ENCODE measurements at places on chromosomes 16 and 17.

- DNase-seq, result no peak
Observed at GRCh38 chr16:70653406-70653805, 7.0 kb downstream of the IL34 start.

DNA sequence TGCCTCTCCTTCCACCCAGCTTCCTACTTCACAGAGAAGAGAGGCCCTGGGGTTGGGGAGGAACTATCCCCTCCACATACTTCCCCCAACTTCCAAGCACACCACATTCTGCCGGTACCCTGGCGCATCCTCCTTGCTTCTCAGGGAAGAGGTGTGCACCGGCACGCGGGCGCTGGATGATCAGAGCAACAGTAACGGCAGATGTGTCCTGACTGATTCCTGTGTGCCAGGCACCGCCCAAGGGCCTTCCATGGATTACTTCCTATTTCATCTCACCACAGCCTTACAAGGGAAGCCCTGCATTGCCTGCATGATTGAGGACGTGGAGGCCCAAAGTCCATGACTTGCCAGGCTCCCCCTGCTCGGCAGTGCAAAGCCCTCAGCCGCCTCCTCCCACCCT is 21.1 kb upstream of the MLKL start:
- no peak for DNase-seq

DNA sequence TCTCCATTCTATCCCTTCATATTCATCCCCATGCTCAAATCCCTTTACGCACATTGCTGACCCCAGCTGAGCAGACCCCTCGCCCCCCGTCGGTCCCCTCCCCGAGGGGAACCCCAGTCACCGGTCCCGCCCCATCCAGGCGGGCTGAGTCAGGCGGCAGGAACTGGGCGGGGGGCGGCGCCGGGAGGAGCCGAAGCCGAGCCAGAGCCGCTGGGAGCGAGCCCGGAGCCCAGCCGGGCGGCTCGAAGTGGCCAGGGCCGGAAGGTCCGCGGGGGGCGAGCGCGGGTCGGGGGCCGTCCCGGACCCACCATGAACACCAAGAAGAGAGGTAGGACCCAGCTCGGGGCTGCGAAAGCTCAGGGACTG is 8.6 kb downstream of the RIPOR1 start:
- no peak for DNase-seq

- DNase-seq, result peak; percentile 12
Observed at GRCh38 chr16:14013571-14014283, 57.4 kb upstream of the MRTFB start.

- peak; percentile 38 for DNase-seq
Observed at GRCh38 chr17:17440010-17440843, 36.6 kb upstream of the MED9 start.

GRCh38 chr16:51002881-51003490 is 148.1 kb downstream of the SALL1 start:
- DNase-seq, result no peak

- no peak for DNase-seq
Observed at GRCh38 chr16:22813223-22813947, 577 bp upstream of the HS3ST2 start.

GRCh38 chr17:39099663-39100286 is 51.7 kb downstream of the PLXDC1 start:
- DNase-seq, result no peak

DNA sequence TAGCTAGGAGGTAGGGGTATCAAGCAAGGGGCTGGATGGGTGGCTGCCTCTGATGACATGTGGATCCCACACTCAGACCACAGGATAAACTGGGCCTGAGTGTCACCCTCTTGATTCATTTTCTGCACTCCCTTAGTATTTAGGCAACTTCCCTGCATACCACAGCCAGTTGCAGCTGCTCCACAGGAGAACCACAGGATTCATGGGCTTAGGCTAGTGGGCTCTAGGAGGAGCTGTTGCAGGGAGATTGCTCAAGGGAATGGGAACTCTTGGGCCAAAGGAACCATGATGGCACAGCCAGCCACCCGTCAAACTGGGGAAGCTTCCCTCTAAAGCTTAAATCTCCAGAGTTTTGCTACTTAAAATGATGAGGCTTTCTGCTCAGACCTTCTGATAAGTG is 269.7 kb upstream of the ASIC2 start:
- DNase-seq, result no peak

DNA sequence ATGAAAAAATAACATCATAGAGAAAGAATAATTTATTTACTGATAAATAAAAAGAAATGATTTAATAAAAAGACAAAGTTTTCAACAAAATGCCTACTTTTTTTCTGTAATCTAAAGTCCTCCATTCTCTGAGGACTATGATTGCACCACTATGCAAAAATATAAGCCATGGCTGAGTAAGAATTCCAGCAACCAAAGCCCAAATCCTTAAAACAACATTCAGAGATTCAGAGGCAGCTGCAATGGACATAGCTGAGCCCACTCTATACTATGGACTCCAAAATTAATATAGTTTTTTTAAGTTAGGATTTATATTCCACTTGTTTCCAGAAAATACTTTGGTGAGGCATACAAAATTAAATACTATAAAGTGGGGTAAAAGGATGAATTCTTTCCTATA is 169.5 kb upstream of the C17orf78 start:
- DNase-seq, result no peak

- no peak for DNase-seq
Observed at GRCh38 chr17:27578718-27579085, 52.3 kb upstream of the LGALS9 start.

GRCh38 chr16:85750146-85750826 is 610 bp downstream of the C16orf74 start:
- no peak for DNase-seq

DNA sequence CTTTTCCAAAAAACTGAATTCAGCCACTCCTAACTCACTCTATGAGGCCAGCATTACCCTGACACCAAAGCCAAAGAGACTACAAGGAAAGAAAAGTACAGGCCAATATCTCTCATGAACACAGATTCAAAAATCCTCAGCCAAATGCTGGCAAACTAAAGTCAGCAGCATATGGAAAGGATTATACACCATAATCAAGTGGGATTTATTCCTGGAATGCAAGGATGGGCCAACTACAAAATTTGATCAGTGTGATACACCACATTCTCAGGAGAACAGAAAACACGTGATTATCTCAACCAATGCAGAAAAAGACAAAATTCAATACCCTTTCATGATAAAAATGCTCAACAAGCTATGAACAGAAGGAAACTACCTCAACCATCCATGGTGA is 7.7 kb upstream of the AATK start:
- DNase-seq, result no peak

DNA sequence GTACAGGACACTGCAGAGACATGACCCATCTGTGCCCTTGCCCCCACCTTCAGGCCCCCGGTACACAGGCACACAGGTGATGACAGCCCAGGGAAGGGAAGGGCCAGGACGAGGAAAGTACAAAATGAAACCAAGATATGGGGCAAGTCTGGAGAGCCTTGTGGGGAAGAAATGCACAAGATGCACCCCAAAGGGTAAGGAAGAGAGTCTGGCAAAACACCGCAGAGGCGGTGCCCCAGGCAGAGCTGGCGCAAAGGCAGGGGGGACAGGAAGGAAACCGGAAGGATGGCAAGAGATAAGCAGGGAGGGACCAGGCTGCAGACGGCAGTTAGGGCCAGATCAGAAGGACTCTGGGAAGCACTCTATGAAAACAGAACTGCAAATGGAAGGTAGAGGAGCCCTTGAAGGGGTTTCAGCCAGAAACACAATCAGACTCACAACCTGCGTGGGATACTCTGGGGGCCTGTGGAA is 81.4 kb downstream of the SLC39A11 start:
- DNase-seq, result no peak

DNA sequence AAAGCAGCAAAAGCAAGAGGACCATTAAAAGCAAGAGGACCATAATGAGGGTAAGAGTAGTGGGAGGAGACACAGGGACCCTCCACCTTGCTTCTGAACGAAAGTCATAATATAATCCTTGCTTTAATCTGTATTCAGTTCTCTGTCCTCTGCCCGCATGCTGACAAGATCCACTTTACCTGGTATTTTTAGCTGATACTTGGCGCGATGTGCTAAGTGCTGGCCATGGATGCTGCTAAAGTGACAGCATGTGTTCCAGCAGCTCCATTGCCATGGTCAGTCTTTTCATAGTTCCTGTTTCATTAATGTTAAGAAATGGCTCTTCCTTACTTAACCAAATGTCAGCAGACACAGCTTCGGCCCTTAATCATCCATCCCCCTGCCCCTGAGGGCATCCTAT is 86.8 kb downstream of the CA10 start:
- DNase-seq, result no peak

DNA sequence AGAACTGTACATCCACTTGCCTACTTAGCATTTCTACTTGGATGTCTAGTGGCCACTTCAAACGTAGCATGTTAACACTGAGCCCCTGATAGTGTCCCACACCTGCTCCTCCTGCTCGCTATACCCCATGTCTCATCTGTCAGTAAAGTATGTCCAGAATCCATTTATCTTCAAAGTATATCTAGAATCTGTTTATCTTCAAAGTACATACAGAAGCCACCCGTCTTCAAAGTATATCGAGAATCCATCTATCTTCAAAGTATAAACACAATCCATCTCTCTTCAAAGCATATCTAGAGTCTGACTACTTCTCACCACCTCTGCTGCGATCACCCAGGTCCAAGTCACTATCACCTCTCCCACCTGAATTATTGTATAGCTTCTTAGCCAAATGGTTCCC is 43.8 kb downstream of the MYO1D start:
- DNase-seq, result no peak

DNA sequence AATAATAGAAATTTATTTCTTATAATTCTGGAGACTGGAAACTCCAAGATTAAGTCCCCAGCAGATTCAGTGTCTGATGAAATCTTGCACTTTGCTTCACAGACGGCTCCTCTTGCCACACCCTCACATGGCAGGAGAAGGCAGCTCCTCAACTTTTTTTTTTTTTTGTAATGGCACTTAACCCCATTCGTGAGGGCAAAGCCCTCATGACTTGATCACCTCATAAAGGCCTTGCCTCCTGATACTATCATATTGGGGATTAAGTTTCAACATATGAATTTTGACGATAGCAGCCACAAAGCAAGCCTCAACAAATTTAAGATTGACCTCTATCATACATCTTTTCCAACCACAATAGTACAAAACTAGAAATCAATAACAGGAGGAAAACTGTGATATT is 42.3 kb upstream of the CDYL2 start:
- DNase-seq, result no peak

DNA sequence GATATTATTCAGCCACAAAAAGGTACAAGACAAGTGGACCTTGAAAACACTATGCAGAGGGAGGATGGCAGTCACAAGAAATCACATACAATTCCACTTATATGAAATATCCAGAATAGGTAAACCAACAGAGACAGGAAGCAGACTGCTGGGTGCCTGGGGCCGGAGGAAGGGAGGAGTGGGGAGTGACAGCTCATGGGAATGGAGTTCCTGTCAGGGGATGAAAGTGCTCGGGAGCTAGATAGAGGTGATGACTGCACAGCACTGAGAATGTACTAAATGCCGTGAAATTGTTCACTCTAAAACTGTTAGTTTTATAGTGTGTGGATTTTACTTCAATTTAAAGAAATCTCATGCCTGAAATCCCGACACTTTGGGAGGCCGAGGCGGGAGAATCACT is 74.2 kb upstream of the MED9 start:
- DNase-seq, result no peak
